ENCODE measurements at places on chromosomes 7 and 10. TPM values are rescaled to one million over a fixed set of nuclear protein-coding genes. Genes with fewer than 3 reads are reported as not detected.

DNA sequence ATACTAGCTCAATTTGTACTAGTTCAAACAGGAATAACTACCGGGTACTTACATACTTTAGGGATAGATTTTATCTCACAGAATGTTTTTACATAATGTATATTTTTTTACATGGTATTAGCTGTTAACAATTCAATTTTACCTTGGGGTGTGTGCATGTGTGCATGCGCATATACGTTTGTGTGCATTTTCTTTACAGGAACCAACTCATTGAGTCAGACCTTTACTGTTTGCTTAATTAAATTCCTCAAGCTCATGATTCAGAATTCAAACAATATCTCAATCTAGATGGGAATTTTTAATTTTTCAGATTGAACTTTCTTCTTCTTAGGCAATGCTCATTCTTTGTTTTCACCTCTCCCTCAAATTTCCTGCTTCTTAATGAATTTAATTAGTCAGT, 24.7 kb upstream of the WASL start:
- no peak for DNase-seq

DNA sequence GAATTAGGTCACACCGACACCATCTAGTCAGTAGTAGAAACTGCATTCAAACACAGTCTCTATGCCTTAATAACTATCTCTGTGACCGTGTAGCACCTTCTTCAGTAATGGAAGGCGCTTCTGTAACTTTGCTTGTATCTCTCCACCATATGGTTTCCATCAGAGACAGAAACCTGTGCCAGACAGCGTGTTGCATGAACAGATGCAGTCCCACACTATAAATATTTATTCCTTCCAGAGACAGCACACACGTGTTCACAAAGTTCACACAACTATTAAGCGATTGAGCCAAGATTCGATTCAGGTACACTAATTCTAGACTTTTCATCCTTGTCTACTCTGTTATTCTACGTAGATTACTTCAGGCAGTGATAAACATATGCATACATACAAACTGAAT, 873.9 kb upstream of the MBL2 start:
- DNase-seq = no peak

The SLC16A12 gene
- total RNA-seq = 2.6 TPM

- DNase-seq = no peak
Observed at GRCh38 chr7:99072126-99072525, 71.8 kb downstream of the SMURF1 start.

DNA sequence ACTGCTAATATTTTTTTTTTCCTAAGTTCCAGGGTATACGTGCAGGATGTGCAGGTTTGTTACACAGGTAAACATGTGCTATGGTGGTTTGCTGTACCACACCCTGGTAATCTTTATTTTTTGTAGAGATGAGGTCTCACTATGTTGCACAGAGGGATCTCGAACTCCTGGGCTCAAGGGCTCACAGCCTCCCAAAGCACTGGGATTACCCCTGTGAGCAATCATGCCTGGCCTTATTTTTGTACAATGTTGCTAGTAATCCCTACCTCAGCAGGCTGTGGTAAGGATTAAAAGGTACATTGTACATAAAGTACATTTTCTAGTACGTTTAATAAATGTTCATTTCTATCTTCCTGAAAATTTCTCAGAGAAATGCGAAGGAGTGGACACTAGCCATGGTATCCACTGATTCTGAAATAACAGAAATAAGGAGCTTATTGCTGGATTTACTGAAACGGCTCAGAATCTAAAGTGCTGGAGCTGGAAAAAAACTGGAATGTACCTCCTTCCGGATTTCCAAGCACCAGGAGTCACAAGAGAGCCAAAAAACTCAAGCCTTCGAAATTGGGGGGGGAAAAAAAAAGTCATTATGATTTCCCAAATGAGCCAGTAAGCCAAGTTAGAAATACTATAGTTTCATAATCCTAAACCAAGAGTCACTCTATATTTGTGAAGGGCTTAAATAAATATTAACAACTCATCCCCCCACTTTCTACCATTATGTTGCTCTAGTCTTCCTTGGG, 69.6 kb downstream of the NT5C2 start:
- no peak for DNase-seq

The HOXA3 gene
- 9.3 TPM for total RNA-seq

DNA sequence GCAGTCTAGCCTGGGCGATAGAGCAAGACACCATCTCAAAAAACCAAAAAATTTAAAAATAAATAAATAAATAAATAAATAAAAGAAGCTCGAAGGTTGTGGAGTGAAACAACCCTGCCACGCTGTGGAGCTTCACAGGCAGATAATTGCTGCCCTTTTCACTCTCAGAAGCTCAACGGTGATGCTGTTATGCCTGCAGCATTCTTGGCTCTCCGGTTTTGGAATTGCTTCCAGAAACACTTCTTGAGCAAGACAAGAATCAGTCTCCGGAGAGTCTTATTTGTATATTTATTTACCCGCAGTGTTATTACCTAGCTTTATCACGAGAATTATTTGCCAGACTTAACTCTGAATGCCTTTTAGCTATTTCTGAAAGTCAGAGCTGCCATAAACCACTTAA, 40.5 kb upstream of the UBE2H start:
- DNase-seq = no peak

The TSPAN12 gene
- 6.8 TPM for total RNA-seq

- no peak for DNase-seq
Observed at GRCh38 chr10:91901784-91902677, 7.3 kb downstream of the FGFBP3 start.

- DNase-seq = peak; percentile 88
Observed at GRCh38 chr7:1407892-1408291, 51.4 kb downstream of the MICALL2 start.

- DNase-seq = no peak
Observed at GRCh38 chr10:43853369-43853768, 204.7 kb upstream of the ZNF32 start.

The KLF14 gene
- total RNA-seq = not detected

DNA sequence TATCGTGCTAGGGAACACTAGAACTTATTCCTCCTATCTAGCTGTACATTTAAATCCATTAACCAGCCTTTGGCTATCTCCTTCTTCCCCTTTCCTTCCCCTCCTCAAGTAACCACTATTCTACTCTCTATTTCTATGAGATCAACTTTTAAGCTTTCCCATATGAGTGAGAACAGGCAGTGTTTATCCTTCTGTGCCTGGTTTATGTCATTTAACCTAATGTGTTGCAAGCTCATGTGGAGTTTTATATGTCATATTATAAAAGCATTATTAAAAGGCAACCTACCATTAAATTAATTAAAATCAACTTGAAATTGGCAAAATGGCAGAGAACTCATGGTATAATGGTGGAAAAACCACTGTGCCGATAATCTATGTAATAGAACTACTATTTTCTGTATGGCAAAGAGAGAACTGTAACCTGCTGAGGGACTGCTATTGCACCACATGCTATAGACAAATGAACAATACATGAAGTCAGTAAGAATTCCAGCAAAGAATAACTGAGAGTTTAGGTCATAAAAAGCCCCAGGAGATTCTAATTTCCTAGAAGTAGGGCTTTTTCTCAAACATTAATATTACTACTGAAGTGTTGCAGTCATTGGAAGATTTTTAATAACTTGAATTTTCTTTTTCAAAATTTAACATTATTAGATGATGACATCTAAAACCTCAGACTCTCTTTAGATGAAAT, 81.8 kb downstream of the LRRN3 start:
- DNase-seq = no peak

- no peak for DNase-seq
Observed at GRCh38 chr7:74388880-74389415, 64.8 kb upstream of the GTF2IRD1 start.

- no peak for DNase-seq
Observed at GRCh38 chr7:76246804-76247389, 45.2 kb downstream of the SRRM3 start.

DNA sequence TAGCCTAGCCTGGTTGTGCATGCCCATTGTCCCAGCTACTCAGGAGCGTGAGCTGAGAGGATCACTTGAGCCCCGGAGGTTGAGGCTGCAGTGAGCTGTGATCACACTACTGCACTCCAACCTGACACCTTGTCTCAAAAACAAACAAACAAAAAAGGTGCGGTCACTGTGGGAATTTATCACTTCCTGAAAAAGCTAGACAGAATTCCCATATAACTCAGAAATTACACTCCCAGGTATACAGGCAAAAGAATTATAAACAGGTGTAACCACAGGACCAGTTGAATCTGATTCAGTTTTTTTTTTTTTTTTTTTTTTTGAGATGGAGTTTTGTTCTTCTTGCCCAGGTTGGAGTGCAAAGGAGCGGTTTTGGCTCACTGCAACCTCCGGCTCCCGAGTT, 3.2 kb upstream of the OGDH start:
- no peak for DNase-seq

GRCh38 chr7:1523844-1524243, 6.7 kb upstream of the MAFK start:
- no peak for DNase-seq

The PSD gene
- total RNA-seq = 3.0 TPM

GRCh38 chr7:35424869-35425495, 171.1 kb upstream of the TBX20 start:
- DNase-seq = no peak

GRCh38 chr7:1922870-1923236, 252.8 kb downstream of the ELFN1 start:
- DNase-seq = no peak

The BCAP29 gene
- total RNA-seq = 69.0 TPM

The STN1 gene
- total RNA-seq = 15.8 TPM

DNA sequence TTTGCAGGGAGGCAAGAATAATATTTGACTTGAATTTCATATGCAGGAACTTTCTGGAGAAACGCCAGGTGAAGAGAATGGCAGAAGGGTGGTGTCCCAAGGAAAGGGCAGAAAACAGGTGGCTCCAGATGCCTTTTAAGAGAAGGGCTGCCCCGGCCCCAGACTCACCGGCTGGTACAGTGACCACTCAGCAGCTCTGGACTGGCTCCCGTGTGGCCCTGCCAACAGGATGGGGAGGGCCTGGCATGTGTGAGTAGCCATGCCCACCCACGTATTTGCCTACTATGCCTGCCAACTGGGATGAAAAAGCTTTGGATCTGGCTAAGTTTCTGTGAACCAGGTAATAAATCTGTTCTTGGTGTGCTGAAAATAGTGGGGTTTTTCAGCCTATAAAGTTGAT, 159.5 kb downstream of the PRKAG2 start:
- no peak for DNase-seq

DNA sequence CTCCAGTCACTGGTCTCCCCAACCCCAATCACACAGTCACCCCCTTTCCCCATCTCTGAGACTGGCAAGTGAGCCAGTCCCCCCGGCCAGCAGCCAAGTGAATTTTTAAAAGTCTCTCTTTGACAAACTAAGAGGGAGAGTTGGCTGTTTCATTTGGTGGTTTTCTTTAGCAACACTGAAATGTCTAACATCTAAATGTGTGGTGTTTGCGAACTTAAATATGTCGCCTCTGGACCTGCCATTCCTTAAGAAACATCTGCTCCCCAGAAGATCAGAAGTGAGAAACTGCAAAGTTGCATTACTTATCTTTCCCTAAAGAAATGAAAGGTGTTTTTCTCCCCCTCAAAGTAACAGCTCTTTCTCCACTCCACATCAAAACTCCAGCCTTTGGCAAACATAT, 34.7 kb upstream of the PLXNA4 start:
- no peak for DNase-seq

DNA sequence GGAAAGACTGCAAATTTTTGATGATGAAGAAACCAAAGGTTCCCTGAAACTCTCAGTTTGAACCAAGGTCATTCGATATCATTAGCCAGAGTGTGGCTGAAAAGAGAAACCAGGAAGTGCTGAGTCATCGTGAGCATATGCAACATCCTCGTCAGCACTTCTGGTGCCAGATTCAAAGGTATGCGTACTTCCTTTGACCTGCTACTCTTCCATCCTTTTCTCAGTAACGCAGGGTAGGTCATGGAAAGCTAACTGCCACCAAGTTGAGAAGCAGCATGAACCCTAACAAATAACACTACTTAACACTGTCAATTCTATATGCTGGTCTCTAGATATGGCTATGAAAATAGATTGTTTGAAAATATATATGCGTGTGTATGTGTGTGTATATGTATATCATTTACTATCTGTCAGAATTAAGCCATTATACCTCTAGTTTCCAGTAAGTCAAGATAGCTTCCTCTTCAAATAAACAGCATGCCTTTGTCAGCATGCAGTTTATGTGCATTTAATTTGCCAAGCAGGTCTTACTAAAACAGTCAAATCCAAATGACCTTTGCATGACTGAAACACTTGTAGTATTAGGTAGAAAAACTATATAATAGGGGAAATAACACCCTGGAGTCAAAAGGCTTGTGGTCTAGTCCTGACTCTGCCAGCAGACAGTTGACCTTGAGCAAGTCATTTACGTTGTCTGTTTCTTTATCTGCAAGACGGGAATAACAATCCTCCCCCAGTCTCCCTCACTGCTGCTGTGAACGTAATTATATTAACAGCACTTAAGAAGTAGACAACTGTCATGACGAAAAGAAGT, 26.4 kb downstream of the CDK6 start:
- no peak for DNase-seq

DNA sequence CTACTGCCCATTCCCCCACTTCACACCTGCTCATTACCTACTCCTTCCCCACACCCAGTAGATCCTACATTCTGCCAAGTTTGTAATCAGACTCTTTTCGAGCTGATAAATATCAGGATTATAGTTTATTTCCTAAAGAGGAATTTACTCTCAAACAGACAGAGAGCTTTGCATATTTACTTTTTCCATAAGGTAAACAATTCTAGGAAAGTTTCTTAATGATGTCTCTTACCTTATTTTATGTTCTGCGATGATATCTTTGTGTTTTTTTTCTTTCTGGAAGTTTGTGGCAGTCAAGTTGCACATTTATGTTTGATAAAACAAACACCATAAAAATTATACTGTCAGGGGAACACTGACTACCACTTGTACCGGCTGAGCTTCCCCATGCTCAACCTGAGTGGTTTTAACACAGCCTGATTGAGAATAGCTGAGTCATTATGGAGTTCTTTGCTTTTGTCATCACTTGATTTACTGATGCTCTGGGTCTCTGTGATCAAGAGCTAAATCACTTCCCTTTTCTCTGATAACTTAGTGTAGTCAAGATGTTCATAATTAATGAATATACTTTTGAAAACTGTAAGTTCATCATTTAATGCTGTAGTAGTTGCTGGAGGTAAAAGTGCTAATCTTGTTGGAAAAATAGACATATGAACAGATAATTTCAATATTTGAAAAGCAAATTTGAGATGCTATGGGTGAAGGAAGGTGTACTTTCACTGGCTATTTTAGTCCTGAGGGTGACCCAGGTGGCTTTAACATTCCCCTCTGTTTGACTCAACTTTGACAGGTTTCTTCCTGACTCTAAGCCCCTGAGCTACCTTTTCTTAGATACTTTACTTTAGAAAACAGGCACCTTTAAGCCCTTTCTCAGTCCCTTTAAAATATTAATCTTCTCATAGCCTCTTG, 1034.5 kb upstream of the LRRTM3 start:
- DNase-seq = no peak

The CDHR3 gene
- 1.9 TPM for total RNA-seq

- DNase-seq = no peak
Observed at GRCh38 chr10:3010334-3010733, 57.0 kb upstream of the PFKP start.

- no peak for DNase-seq
Observed at GRCh38 chr7:23470330-23471105, at the start of gene IGF2BP3. Gene IGF2BP3 (minus strand): TSS chr7:23470491. CDS start chr7:23470110, 381 bp downstream.
